ENCODE measurements at places on chromosomes 6 and 20.

DNA sequence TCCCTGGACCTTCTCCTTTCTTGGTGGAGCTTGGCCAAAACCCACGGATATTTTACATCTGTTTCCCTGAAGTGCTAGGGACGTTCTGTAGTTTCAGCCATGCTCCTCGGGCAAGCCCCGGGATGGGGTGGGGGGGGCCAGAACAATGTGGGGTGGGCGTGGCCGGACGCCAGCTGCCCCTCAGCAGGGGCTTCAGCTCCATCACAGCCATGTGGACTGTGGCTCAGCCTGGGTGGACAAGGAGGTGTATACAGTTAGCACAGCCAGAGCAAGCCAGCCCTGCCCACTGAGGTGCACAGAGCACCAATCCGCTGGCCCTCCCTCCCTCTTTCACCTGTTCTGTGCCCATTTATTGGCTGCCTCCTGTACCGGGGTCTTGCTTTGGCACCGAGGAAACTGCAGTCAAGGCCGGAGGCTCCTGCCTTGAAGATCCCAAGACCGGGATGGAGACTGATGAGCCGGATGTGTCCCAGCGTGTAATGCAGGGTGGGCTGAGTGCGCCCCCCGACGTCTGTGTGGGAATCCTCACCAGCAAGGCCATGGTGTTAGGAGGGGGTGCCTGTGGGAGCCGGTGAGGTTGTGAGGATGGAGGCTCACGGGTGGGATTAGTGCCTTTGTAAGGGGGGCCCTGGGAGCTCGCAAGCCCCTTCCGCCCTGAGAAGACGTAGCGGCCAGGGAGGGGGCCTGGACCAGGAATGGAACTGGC, 28.0 kb downstream of the FRMD1 start:
- DNase-seq, result no peak

DNA sequence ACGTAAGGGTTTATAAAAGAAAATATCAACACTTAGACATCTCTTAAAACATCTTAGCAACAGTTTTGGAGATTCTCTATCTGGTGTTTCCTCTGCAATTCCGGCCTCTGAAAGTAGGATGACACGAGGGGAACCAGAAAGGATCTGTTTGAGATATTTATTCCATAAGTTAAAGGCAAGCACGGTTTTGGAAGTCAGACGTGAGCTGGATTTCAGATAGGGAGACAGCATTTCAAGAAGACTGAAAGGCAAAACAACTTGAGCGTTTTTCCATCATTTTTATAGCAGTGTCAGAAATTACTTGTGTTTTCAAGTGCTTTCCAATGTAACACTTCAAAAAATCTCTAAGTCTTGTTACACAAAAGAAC, 52.9 kb upstream of the BTN3A2 start:
- DNase-seq, result no peak

GRCh38 chr6:125631165-125631564, 118.3 kb upstream of the HEY2 start:
- DNase-seq, result no peak

GRCh38 chr6:56022678-56023077, 147.3 kb upstream of the BMP5 start:
- DNase-seq, result no peak

DNA sequence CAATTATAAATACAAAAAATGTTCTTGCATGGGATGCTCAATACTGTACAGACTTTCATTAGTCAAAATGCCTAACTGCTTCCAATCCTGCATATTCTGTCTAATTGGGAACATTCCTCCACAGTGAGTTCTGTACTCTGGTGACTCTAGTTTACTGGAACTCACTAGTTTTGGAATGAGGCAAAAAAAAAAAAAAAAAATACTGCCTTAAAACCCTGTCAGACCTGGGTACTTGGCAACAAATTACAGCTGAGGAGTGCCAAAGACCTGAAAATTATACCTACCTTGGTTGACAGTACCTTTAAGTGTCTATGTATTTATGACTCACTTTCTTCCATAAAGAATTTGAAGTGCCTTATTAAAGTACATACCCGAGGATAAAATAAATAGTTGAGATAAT, 276.7 kb downstream of the FARS2 start:
- DNase-seq, result no peak

- DNase-seq, result no peak
Measured at GRCh38 chr20:15317546-15318232, 980.3 kb upstream of the FLRT3 start.

DNA sequence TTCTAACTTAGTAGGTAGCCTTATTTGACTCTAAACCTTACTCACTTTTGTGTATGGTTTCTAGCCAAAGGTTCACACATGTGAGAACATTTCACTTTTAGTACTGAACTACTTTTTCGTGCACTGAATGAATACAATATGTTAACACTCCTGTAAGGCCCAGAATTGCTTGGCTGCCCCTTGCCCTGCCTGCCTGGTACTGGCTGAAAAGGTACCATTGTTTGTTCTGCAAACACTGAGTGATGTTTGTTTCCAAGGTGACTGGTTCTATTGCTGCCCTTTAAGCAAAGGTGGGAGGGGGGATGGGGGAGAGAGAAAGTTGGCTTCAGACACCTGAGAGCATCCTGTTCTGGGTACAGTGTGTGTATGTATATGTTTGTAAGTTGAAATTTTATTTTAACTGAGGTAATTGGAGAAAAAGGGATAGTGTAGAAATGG, 31.2 kb downstream of the RREB1 start:
- DNase-seq, result no peak

Measured in putamen (tissue), 1 donor.